NCI-H2081 (cell line): ENCODE measurements at places on chromosomes 4 and X.

DNA sequence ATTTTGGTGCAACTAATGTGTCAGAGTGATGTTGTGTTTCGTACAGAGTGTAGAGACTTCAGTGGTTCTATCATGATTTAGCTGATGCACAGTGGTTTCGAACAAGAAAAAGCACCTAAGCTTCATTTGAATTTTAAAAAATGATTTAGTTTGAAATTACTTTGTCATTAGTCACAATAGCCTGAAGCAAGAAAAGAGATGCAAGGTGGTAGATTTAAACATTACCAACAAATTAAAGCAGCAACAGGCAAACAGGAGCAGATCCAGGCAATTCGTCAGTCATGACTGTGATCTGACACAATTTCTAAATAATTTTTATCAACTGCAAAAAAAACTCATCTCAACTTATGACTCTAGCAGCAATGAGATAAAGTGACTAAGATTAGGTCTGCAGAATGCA lies 24.6 kb upstream of the COX7B2 start:
- no peak for DNase-seq

DNA sequence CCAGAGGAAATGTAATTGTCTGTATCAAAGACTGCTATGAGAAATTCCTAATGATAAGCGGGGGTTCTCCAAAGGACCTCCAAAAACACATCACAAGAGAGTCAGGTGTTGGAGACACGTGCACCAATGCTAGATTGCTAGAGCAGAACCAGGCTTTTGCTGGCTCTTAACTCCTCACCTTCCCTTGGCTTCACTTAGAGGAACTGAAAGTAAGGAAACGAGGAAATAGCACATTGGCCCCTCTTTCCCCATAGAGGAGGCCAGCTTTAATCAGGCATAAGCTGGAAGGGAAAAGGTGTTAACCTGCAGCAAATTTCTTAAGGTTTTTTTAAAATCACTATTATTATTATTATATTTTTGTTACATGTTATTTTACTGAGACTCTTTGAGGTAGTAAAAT lies 13.6 kb downstream of the OTC start:
- no peak for DNase-seq

GRCh38 chr4:165783626-165784025 lies 89.4 kb upstream of the TLL1 start:
- DNase-seq: no peak

DNA sequence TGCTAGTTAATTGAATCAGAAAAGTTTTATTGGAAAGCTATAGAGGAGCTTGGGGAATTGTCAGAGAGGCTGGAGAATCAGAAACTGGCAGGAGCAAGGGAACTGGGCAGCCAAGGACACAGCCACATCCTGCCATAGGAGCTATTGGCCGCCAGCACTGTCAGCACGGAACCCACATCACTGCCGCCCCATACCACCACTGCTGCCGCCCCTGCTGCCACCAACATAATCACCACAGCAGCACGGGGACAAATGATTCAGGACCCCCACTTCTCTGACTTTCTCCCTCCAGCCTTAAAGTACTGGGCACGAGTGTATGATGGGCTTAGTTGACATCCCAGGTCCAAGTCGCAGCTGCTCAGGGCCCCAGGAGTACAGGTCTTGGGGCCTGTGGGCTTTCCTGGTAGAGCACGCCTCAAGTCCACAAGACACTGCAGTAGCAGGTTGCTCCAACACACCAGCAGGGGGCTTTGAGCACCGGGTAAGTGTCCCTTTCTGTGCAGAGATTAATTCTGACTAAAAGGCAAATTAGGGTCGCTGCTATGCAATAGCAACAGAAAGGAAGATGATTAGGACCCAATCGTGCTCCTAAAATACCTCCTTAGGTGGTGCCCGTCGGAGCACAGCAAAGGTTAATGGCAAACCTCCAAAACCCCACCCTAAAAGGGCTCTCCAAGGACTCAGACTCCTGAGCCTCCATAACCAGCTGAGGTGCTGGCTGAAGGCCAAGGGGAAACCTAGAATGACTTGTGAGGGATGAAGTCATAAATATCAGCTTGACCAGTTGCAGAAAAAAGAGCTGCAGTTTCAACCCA lies 6.9 kb downstream of the PJA1 start:
- DNase-seq: peak; percentile 6

- DNase-seq: no peak
Observed at GRCh38 chrX:115093191-115093590, 75.8 kb upstream of the IL13RA2 start.

DNA sequence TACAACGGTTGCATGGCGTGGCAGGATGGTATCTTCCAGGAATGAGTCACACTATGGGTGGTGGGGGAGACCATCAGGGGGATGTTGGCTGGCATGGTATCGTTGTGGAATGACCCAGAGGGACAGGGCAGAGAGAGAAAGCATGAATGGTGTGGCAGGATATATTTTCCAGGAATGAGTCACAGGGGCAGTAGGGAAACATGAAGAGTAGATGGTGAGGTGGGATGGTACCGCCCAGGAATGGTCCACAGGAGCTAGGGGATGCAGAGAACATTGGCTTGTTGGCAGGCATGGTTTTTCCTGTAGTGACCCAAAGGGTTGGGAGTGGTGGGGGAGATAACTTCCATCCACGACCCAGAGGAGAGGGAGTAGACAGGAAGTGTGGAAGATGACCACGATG lies 62.4 kb downstream of the MAOA start:
- DNase-seq: no peak

DNA sequence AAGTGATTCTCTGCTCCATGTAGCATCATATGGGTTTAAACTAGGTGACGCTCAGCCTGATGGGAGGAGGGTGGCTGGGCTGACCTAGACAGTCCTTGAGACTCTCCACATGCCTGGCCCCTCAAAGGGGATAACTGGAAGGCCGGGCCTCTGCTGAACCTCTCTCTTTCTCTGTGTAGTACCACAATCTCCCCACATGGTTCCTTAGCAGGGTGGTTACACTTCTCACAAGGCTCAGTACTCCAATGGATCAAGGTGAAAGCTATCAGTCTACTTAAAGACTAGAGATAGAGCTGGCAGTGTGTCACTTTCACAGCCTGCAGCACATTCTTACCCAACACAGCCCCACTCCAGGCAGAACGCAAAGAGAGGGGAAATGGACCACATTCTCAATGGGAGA lies 80.4 kb downstream of the LDB2 start:
- DNase-seq: no peak

DNA sequence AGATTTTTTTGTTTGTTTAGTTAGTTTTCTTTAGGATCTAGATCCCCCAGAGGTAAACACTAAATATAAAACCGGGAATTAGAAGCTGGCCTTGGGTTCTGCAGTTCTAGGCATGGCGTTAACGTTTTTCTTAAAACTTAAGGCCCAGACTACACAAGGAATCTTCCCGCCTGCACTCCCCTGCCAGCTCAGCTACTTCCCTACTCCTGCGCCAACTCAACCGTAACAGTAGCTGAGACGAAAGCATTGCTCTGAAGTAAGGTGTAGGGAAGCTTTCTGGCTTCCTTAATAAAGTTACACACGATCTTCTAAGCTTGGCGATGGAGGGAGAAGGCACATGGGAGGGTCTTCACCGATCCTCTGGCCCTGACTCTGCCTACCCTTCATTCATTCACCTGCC lies 37.1 kb downstream of the CPE start:
- no peak for DNase-seq

DNA sequence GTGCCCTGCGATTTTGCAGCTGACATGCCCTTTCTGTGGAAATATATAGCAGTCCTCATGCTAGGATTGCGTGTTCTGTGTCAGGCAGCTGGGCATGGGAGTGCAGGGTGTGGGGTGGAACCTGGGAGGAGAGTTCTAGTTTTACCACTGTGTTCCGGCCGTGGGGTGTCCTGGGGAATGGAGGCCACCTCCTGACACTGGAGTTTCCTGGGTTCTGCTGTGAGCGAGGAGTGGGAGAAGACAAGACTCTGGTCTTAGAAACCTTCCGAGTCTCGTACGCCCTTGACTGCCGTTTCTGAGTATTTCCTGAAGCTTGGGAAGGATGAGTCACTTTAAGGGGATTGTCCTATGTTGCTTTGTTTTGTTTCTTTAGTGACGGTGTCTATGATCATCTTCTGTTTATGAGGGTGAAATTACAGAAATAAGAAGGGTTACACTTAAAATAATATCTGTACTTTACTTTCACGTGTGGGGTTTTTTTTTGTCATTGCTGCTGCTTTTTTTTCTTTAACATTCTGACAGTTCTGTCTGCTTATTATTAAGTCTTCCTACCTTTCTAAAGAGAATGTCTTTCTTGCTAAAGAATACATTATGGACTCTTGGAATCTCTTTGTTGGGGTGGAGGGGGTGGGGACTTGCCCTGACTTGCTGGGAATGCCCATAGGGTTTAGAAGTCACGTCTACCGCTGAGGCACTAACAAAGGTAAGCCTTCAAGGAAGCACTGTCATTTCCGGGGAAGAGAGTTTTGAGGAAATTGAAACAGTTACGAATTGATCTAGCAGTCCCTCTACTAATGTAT lies 19.1 kb downstream of the CD99 start:
- DNase-seq: no peak

DNA sequence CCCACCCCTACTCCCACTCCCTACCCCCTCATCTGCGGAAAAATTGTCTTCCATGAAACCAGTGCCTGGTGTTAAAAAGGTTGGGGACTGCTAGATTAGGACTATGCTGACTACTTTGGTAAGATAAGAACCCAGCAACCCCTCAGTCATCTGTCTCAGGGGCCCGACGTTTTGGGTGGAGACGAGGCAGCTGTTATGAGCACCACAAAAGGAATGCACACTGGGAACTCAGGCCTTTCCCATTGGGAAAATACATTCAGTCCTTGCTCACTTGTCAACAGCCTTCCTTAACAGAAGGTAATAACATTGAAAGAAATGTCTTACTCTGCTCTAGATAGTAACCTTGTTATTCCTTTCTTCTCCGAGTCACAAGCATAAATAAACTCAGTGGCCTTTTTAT lies 310.8 kb downstream of the AFF2 start:
- no peak for DNase-seq

GRCh38 chr4:37595875-37596680 lies 90.1 kb downstream of the RELL1 start:
- DNase-seq: no peak

DNA sequence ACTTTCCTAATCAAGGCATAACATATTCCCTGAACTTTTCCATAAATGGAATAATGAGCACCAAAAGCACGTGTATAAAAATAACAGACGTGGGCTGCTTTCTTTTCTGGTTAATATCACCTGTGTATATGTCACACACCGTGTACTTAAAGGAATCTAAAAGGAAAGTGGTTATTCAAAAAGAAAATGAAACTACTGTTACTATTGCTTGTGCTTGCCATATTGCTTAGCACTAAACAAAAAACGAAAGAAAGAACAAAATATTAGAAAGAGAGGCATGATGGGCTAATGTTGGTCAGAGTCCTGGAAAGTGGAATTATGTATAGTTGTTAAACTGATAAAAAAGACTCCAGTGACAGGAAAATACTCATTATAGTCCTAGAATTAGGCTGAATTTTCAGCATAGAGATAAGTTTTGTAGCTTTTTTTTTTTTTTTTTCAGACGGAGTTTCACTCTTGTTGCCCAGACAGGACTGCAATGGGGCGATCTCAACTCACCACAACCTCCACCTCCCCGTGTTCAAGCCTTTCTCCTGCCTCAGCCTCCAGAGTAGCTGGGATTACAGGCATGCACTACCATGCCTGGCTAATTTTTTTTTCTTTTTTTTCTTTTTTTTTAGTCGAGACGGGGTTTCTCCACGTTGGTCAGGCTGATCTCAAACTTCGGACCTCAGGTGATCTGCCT lies 123.2 kb downstream of the PABPC4L start:
- DNase-seq: no peak

DNA sequence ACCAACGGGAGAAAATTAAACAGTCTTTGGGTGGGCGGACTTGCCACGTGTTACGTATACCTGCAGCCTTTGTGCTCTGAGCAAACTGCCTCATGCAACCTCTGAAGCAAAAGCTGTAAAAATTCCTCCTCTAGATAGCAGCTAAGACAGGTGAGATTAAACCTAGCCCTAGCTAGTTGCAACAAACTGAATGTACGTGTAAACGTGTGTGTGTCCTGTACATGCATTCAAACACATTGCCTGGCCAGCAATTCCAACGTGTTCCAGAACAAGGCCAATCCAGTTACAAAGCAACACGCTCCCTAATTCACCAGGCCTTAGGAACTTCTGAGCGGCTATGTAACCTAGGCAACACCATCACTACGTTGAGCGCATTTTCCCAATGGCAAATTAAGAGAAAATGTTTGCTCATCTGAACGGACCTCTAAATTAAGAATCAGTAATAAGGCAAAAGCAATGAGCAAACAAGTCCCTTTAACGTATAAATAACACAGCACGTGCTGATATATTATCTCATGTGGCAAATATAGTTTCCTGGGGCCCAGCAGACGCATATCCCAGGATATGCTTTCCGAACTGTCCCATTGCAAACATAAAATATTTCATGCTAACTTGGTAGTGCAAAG lies 792 bp downstream of the PPID start:
- DNase-seq: peak; percentile 0

GRCh38 chr4:110195561-110196205 lies 2.7 kb downstream of the ELOVL6 start:
- DNase-seq: no peak

GRCh38 chr4:95982516-95982915 lies 142.6 kb downstream of the PDHA2 start:
- DNase-seq: no peak
